ENCODE measurements at places on chromosomes 11 and 22.

- no peak for ATAC-seq
These were observed 149.3 kb upstream of the B3GAT1 start for GRCh38 chr11:134561331-134561720.

DNA sequence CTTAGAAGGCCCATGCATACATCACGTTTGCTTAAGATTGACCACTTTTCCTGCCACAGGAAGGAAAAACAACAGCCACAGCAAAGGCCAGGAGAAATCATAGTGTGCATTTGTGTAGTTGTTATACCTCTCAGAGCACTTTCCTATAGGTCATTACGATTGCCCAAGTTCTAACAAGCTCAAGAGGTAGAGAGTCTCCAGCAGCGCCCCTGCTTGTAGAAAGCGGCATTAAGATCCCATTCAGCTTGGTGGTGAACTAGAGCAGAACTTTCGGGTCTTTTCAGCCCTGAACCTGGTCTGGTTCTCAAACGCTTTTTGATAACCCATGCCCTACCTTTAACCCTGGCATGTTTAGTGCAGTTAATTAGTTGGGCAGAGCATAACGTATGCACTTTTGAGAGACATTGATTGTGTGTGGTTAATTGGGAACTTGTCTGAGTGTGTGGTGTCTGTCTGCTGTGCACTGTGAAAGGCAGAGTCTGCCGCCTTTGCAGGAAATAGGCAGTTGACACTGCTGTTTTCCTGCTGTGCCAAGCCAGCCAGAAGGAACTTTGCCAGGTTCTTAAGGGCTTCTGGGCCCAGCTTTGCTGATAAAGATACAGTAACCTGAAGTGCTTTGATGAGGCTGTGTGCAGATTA lies 109.9 kb upstream of the CLMP start:
- ATAC-seq = no peak

DNA sequence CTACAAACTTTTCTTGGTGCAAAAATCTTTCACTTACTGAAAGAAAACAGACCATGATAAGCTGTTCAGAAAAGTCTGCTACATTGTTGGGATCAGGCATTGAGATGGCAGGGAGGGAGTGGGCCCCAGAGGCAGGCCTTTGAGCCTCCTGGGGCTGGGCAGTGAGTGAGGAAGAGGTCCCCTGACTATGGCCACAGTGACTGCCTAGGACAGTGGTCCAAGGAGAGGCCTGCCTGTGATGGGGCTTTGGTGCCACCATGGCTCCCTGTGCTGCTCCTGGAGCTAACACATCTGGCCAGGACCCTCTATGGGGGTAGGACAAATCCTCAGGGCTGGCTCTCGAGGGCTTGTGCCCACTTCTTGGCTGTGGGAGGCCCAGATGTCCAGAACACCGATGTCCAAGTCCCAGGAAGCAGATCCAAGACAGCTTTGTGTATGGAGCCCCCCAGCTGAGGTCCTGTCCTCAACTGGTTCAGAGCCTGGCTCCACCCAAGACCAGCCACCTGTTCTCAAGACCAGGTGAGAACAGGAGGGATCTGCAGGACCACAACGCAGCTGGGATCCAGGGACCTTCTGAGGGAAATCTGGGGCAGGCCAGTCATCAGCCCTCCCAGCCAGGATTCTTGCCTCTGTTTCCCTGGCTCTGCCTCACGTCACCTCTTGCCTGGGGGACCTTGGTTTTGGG lies 36.9 kb downstream of the PPM1F start:
- no peak for ATAC-seq

- ATAC-seq = peak; percentile 40
These were observed 149.9 kb downstream of the PKNOX2 start for GRCh38 chr11:125314276-125315078.

- ATAC-seq = peak; percentile 52
These were observed 20.1 kb downstream of the TMEM218 start for GRCh38 chr11:125091247-125091876.

- ATAC-seq = no peak
These were observed 109.3 kb downstream of the APIP start for GRCh38 chr11:34806875-34807274.

- no peak for ATAC-seq
These were observed 21.5 kb downstream of the LRRC32 start for GRCh38 chr11:76649011-76649410.

DNA sequence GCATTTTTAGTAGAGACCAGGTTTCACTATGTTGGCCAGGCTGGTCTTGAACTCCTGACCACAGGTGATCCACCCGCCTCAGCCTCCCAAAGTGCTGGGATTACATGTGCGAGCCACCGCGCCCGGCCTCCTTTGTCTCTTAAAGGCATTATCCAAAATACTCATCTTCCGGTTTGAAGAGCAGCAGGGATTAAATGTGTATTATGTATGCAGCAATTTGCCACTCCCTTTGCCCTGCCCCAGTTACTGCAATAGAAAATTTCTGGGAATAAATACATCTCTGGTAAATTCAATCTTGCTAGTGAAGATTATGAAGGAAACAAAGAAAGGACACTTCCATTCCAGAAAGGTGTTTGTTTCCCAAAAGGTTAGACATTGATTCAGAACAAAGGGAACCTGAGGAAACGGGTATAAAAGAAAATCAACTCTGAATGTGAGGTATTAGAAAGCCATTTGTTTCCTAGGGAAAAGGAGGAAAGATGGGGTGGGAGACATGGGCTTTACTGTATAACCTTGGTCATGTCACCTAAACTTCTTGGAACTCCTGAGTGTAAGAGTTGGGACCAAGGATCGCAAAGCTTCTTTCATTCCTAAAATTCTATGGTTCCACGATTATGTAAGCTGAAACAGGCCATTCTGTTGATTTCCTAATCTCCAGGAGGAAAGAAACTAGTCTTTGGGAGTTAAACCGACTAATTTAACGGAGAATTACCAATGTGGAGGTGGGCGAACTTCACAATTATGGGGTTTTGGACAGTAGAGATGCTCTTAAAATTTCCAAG lies 959 bp upstream of the HIPK3 start:
- ATAC-seq = no peak

GRCh38 chr11:67295846-67296245 lies 6.7 kb downstream of the ANKRD13D start:
- no peak for ATAC-seq

DNA sequence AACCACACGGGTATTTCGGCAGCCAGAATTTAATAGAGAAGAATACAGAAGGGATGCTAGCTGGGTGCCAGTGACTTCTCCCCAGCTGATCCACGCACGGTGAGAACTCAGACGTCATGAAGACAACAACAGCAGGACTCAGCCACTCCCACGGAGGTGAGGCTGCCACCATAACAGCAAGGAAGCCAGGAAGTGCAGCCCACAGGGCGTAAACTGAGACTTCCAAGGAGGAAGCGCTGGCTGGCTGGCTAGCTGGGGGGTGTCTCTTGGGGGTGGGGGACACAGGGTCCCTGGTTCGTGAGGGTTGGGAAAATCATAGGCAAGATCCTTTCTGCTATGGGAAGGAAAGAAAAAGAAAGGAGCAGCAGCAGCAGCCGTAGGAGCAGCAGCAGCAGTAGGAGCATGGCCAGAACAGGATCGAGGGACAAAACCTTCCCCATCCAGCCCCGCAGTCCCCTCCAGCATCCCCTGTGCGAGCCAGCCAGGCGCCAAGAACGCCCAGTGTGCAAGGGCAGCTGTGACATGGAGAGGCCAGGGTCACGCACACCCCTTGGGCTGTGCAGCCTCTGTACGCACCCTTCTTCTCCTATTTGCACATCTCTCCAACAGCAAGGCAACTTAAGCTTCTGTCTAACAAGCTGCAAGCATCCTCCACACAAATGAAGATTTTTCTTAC lies 49.6 kb upstream of the SHANK2 start:
- ATAC-seq = no peak

DNA sequence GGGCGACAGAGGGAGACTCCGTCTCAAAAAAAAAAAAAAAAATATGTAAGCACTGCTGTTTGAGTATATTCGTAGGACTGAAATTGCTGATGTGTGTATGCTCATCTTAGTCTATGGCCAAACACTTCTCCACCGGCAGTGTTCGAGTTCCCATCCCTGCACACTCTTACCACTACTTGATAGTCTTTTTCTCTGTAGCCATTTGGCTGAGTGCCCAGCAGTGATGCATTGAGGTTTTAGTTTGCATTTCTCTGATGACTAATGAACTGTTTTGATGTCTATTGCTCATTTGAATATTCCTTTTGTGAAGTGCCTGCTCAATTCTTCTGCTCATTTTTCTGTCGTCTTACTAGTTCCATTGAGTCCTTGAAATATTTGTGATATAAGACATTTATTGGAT lies 1.9 kb downstream of the TIRAP start:
- no peak for ATAC-seq

- no peak for ATAC-seq
These were observed 997 bp downstream of the DEAF1 start for GRCh38 chr11:693887-694562.

DNA sequence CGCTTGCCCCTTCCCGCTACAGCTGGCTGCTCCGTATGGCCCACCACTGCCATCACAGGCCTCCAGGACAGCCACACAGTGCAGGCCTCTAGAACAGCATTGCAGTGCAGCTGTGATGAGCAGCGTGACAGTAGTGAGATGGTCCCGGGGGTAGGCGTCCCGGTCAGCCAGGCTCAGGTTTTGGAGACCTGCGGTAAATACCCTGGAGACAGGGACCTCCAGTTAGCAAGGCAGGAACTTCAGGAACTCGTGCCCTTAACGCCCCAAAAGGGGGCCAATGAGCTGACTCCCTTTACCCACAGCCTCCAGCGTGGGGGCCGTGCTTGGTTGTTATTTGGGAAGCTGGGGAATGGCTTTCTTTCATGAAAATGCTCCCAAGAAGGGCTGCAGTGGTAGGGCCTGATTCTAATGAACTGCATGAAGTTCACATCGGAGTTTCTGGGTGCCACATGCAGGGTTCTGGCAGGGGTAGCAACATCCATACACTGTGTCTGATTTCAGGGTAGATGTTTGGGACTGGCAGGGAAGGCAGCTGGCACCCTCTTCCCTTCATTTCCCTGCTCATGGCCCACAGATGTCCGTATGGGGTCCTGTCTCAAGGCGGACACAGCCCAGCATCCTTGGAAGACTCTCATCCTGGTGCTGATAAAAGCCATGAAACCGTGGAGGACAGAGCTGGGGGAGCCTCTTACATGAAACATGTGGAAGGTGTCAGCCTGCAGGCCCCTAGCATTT lies 440.5 kb downstream of the TBC1D22A start:
- ATAC-seq = no peak

DNA sequence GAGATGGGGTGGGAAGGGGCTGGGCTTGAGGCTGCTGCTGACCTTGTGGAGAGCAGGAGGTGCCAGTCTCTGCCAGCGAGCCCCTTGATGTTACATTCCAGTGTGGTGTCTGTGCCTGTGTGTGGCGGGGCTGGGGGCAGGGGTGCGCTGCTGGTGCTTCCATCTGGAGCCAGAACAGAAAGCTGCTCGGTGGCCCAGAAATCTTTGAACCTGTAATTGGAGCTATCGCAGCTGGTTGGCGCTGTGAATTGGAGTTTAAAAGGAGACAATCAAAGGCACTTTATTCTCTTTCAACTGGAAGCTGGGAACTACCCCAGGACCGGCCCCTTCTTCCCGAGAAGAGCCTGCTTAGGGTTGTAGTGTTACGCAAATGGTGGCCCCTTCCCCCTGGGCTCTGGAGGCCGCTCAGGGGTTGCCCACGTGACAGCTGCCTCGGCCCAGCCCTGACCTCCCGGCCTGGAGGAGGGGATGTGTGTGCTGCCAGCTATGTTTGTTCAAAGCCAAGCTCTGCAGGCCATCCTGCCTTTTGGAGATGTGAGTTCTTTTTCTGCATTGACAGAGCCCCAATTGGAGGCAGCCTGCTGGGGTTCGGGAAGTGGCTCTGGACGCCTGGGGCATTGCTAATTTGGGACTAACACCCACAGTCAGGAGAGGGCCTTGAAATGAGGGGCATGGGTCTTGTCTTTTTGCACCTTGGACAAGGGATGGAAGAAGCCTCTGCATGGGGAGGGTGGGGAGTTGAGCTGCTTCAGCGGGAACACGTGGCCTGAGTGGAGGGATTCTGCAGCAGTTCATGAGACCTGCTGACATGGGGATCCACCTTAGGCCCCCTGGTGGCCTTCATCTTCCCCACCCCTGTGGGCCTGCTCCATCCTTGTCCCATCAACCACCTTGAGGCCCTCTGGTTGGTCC lies 14.0 kb upstream of the ARSA start:
- ATAC-seq = peak; percentile 50

DNA sequence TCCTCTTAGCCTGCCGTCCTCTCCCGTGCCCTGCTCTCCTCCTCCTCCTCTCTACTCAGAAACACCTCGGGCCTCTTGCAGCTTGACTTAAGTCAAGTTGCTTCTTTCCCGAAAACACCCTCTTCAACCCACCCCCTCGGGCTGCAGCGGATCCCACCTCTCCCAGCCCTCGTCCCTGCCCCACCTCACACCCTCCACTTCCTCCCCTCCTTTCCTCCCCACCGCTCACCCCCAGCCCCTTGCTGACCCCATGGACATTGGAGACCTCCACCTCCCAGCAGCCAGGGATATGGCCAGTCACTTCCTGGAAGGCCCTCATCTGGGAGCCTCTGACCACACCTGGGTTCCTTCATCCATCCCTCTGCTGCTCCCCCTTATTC lies 8.5 kb upstream of the CYTH4 start:
- no peak for ATAC-seq

DNA sequence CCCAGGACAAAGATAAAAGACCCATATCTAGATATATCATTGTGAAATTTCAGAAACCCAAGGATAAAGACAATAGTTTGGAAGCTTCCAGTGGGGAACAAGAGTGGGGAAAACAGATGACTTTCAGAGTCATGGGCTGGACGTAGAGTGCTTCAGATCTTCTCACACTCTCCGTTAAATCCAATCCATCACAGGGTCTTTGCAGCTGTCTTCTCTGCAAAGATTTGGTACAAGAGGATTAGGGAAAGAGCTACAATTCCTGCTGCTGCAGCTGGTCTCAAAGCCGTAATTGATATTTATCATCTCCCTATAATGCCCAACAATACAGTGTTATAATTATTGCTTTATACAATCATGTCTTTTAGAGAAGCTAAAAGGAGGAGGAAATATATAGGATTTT lies 63.4 kb upstream of the CLPB start:
- no peak for ATAC-seq

- no peak for ATAC-seq
These were observed 517 bp downstream of the HIRA start for GRCh38 chr22:19430890-19431541.

- ATAC-seq = no peak
These were observed 84.2 kb downstream of the PHF21B start for GRCh38 chr22:44925465-44926123.

GRCh38 chr22:30861131-30861530 lies 107.4 kb downstream of the MORC2 start:
- ATAC-seq = no peak

DNA sequence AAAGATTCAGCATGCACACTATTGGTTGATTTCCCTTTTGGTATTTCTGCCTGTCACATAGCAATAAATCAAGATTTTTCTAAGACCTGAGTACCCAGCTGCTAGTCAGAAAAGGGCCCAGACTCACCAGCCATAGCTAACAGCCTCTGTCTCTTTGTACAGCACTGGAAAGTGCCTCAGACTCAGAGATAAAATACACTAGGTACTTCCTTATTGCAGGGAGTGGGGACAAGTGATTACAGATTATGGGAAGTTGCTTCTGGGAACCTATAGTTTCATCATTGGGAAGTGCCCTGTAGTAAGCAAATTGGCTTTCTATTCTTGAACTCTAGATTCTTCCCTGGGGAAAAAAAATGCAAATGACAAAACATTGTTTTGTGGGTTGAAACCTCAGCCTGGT lies at the start of gene CASP5:
TSS of gene CASP5 (minus strand) at position 166 of the 400 bp plus-strand sequence. CDS start at position 134, 32 bp downstream.
- ATAC-seq = no peak

- no peak for ATAC-seq
These were observed 11.8 kb upstream of the KCNJ11 start for GRCh38 chr11:17400048-17400775.

GRCh38 chr11:46315033-46315738 lies 32.1 kb upstream of the DGKZ start:
- ATAC-seq = peak; percentile 59

Measured in gastroesophageal sphincter (tissue), 4 donors.